ENCODE measurements at places on chromosomes 6 and 20. TPM values are rescaled to one million over a fixed set of nuclear protein-coding genes. Genes with fewer than 3 reads are reported as not detected.

DACT2 gene
- not detected for total RNA-seq

NR2E1 gene
- not detected for total RNA-seq

SNX21 gene
- 5.7 TPM for total RNA-seq

FAM217A gene
- not detected for total RNA-seq

SAMD3 gene
- 88.1 TPM for total RNA-seq

WFDC12 gene
- total RNA-seq: not detected

PAX1 gene
- not detected for total RNA-seq

RNF114 gene
- total RNA-seq: 186 TPM

FOXO3 gene
- 63.6 TPM for total RNA-seq

RAB44 gene
- 1.3 TPM for total RNA-seq

SEC23B gene
- 25.0 TPM for total RNA-seq

GSTA4 gene
- total RNA-seq: 0.63 TPM

TOX2 gene
- 0.21 TPM for total RNA-seq

ABHD16A gene
- total RNA-seq: 36.9 TPM

Data from mononuclear cell (primary cell).